ENCODE measurements at places on chromosomes 12 and 14.

DNA sequence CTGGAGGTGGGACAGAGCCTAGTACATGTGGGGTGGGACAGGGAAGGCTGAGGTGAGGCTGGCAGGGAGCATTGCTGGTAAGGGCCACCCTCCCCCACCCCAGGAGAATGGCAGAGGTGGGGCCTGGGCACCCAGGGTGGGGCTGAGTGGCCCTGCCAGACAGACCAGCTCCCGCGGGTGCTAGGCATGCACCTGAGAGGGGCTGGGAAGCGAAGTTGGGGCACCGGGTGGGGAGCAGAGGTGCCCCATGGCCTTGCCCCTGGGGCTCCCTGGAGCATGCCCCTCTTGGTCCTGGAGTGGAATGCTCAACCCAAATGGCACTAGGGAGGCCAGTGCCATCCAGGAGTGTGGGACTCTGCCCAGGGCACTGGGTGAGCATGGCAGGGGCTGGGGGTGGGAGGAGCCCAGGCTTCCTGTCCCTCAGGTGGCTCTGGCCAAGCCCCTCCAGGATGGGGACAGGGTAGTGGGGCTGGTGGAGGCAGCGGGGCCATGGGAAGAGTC, 1.3 kb downstream of the TNFAIP2 start:
- DNase-seq, result no peak

- DNase-seq, result no peak
These were observed 198.2 kb downstream of the AACS start for GRCh38 chr12:125263385-125263784.

GRCh38 chr12:68455691-68456345, 123.7 kb upstream of the MDM1 start:
- no peak for DNase-seq

GRCh38 chr14:104478656-104479055, 100.9 kb upstream of the C14orf180 start:
- no peak for DNase-seq

DNA sequence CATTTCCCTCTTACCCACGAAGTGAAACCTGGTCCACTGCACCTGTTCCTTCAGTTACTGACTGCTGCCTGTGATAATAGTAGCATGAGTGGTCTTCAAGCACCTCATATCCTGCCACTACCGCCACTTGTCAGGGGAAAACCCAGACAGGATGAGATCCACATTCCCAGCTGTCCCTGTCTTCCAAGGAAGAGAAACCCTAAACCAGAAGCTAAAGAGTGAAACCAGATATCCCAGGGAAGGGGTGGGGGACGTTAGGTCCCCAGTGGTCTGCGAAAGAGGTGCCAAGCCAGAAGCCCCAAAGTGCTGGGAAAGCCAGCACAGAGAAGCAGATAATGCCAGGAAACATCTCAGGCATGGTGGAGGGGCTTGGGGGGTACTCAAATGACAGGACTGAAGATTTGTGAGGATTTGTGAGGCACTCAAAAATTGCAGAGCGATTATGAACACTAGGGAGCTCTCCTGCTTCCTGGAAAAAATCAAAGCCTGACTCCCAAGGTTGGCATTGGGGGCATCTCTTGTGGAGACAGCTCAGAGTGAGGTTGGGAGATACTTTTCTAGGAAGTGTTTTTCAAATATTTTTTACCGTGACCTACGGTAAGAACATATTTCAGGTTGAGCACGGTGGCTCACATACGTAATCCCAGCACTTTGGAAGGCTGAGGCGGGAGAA, 77.9 kb downstream of the TMEM30B start:
- no peak for DNase-seq

DNA sequence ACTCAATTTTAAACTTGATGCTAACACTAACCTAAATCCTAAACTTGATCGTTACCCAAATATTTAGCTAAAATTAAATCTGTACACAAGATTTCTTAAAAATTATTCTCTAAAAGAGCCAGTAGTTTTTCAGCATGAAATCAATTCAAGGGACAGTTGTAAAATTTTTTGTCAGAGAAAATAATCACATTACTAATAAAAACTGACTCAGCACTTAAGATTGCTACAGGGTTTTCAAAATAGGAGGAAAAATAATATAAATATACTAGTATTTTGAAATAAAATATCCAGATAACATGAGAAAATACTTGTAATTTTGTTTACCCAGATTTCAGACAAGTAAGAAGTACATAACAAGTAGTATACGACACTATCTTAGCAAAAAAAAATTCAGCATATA, 1268.1 kb upstream of the USP15 start:
- DNase-seq, result no peak

- DNase-seq, result no peak
These were observed 52.9 kb downstream of the GXYLT1 start for GRCh38 chr12:42091769-42092168.

DNA sequence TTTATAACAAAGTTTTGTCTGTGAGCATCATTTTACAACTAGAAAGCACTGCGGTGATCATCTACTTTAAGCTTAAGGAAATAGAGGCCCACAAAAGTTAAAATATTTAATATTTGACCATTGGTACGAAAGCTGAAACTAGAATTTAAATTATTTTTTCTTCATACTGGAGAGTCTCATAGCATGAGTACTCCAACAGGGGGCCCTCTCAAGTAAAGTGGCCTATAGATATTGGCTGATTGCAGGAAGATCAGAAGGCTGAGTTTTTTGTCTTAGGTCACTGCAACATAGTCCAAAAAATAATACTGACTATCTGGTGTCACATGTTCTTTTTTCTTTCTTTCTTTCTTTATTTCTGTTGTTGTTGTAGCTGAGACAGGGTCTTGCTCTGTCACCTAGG, 75.3 kb upstream of the ZDHHC17 start:
- DNase-seq, result no peak

DNA sequence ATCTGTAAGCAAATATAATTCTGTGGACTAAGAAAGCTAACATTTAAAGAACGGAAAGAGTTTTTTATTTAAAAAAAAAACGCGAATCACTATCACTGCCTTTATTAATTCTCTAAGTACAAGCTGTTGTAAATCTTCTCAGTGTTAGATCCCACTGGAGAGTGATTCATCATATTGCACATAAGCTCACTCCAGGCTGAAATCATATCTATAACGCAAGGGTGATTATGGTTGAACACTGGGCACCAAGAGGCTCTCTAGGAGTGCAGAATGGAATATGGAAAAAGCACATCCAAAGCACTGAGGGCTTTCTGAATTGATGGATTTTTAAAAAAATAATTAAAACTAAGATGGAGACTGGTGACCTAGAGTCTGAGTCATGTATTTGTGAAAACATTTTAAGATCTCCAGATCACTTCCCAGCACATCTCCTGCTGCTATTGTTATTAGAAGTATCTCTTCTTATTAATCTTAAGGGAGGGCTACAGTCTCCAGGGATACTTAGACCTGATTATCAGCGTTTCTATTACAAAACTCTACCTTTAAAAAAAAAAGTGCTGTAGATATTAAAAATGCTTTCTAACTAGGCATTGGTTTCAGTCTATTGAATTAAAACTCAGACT, 1106.8 kb downstream of the AACS start:
- DNase-seq, result no peak

- DNase-seq, result no peak
These were observed 930.5 kb upstream of the NOVA1 start for GRCh38 chr14:27528328-27528727.

Measured in hindlimb muscle (tissue), 1 donor.